Femur (tissue), 1 donor: ENCODE measurements at places on chromosomes 5 and 9.

DNA sequence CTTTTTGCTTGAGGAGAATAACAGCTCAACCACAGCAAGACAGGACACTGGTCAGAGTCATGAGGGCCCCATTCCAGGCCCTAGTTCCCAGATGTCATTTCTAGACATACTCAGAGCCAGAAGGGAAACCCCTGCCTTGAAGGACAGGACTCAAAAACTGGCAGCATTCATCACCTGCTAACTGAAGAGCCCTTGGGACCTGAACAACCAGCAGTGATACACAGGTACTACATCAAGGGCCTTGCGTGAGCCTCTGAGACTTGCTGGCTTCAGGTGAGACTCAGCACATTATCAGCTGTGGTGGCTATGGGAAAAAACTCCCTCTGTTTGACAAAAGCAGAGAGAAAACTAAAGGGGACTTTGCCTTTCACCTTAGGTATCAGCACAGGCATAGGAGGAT, 22.6 kb downstream of the TMEM267 start:
- DNase-seq = no peak

DNA sequence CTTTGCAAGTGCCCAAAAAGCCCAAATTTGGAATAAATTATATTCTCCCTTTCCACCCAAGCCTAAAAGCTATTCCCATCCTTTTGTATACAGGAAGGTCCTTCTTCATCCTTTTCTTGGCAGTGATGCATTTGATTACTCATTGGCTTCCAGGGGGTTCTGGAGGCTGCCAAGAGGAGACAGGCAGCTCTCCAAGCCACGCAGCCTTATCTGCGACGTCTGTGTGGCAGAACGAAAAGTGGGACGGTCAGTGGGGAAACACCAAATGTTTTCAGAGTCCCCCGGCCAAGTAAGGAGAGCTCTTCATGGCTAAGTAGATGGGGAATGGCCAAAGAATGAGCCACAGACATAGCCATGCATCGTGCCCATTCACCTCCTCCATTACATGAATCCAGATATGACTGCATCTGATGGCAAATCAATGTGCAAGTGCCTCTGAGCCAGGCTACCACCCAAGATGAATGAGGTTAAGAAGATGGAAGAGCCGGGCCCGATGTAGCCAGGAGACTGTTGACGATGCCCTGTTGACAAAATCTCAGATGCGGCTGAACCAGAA, 12.1 kb downstream of the ADAM19 start:
- no peak for DNase-seq

- DNase-seq = no peak
These were observed 16.1 kb downstream of the HNRNPH1 start for GRCh38 chr5:179607160-179607931.

- no peak for DNase-seq
These were observed 87.6 kb downstream of the ADAMTS6 start for GRCh38 chr5:65394087-65394486.

DNA sequence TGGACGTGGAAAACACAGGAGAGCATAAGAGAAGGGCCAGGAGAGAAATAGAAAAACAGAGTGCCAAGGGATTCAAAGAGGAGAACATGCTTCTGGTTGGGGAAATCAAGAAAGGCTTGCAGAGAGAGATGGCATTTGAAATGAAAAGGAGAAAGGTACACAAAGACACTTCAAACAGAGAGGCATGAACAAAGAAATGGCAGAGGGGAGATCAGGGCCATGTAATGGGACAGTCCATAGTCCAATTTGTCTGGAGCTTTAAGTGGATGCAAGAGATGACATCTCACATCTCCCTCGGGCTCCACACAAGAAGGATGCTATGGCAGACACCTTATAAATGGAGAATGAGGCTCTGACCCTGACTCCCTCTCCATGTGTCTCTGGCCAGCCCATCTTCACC, 331.1 kb downstream of the MLLT3 start:
- no peak for DNase-seq

DNA sequence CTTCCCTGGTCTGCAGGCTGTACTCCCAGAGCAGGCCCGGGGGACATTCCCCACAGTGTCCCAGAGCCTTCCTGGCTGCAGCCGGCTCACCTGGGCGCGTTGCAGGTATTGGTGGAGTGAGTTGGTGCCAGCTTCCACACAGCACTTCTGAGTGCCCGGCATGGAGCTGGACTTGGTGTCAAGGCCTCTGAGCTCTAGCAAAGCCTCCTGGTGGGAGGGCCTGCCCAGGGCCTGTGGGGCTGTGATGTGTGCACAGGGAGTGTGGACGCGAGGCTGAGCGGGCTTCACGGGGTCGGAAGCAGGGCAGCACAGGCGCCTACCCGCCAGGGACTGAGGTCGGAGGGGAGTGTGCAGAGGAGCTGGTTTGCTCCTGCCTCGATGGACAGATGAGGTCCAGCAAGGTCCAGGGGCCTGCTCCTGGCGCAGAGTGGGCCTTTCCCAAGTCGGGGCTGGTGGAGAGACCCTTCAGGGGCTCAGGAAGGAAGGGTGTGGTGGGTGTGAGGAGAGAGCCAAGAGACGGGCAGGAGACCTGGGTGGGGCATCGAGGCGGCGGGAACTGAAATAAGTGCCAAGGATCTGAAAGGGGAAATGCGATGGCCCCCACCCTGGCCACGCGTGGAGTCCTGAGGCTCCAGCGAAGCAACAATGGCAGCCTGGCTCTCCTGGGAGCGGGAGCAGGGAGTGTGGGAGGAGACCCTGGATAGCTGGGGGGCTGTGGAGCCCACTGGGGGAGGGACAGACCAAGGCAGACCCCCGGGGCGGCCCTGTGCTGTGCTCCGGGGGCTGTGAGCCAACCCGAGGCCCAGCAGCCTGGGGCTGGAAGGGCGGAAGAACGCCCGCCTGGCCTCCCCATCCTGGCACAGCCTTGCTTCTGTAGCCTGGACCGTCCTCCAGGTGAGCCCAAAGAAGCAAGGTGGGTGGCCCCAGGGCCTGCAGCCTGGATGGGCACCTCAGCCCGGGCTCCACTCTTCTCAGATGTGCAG, 78.4 kb downstream of the RXRA start:
- no peak for DNase-seq

DNA sequence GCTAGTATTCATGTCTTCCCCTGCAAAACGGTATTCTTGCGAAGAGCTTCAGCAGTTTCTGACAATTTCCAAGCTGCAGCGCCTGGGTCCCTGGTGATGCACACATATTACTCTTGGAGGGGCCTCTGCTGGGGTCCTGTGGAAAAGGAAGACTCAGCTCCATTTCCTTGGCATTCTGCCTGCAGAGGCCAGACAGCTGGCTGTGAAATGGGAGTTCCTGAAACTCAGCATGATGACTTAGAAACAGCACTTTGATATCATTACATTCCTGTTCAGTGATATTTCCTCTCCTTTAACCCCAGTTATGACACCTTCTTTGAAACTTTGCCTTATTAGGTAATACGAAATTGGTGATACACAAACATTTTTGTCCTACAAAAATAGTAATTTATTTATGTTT, 98.5 kb downstream of the APBA1 start:
- DNase-seq = peak; percentile 68

- no peak for DNase-seq
These were observed 33.3 kb upstream of the ABCA1 start for GRCh38 chr9:104961238-104961637.

DNA sequence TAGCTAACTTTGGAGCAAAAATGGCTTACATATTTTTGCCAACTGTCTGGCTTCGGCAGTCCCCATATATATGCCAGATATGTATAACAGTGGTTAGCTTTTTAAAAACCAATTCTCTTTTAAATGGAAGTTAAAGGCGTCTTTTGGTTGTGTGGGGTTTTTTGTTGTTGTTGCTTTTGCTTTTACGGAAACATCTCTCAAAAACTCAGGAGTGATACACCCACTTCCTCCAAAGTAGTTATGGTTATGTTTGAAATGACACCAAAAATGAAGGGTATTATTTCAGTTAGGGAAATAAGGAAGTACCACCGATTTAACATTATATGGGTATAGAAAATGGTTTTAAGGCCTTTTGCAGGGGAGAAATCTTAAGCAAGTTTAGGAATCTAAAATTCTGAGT, 2.3 kb downstream of the CNOT8 start:
- no peak for DNase-seq

DNA sequence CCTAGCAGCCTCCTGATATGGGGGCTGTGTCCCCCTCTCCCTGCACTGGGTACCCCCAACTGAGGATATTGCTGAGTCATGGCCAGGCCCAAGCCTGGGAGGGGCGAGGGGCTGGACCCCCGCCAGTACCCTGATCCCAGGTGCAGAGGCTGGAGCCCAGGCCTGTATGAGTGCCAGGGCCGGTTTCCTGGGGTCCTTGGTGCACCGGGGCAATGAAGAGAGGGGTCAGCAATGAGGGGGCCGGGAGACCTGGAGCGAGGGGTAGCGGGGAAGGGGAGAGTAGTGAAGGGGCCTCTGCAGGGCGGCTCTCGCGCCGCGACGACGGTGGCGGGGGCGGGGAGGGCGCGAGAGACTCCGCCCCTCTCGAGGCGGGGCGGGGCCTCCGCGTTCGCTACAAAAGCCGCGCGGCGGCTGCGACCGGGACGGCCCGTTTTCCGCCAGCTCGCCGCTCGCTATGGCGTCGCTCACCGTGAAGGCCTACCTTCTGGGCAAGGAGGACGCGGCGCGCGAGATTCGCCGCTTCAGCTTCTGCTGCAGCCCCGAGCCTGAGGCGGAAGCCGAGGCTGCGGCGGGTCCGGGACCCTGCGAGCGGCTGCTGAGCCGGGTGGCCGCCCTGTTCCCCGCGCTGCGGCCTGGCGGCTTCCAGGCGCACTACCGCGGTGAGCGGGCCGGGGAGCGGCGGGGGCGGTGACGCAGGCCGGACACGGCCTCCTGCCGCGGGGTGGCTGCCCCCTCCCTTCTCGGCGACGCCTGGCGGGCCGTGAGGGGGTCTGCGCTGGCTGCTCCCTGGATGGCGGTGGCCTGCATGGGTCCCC, at the start of gene SQSTM1:
Gene SQSTM1, plus strand, starts transcription at position 423 of the 815 bp plus-strand sequence. Its CDS starts 32 bp downstream, at position 455.
- peak; percentile 88 for DNase-seq

- DNase-seq = no peak
These were observed 57.5 kb upstream of the GNAQ start for GRCh38 chr9:78089111-78089510.

DNA sequence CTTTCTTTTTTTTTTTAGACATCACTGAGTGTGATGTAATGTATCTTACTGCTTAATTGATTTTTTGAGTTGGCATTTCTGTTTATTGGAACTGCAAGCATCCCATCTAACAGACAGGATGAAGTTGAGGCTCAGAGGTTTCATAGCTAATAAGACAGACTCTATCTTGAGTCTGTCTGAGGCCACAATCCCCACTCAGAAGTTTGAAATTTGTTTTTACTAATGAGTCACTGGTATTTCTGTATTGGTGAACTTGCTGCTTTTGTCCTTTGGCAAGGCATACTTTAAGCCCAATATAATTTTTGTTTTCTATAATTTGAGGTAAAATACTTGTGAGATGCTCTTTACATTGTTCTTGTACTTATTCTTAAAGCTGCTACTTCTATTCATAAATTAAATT, 491.2 kb downstream of the PSAT1 start:
- no peak for DNase-seq

GRCh38 chr9:135308821-135309762, 170.5 kb upstream of the PPP1R26 start:
- DNase-seq = no peak

- DNase-seq = no peak
These were observed 105.3 kb downstream of the KCNN2 start for GRCh38 chr5:114467171-114467570.

DNA sequence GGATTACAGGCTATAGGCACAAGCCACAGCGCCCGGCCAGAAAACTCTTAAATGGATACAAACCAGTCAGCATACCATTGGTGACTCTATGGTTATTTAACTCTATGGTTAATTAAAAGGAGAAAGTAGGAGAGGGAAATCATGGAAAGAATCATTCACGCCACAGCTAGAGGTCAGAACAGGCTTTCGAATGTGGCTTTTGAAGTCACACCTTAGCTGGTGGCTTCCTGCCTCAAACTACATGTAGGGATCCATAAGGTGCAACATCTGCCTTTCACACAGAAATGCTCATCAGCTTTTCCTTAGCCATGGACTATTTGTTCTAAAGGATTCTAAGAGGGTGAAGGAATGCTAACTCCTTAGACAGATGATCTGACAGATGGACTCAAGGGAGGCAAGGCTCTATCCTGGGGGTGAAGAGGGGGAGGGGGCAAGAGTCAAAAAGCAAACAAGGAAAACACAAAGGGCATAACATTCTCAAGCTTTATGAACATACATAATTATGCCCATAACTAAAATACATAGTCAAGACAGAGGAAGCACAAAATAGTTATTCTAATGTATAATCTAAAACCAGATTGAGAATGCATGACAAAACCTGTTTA, 130.9 kb downstream of the EFNA5 start:
- no peak for DNase-seq

GRCh38 chr5:131280417-131280816, 16.6 kb downstream of the CDC42SE2 start:
- no peak for DNase-seq

GRCh38 chr5:107652408-107652807, 18.3 kb downstream of the EFNA5 start:
- DNase-seq = no peak

DNA sequence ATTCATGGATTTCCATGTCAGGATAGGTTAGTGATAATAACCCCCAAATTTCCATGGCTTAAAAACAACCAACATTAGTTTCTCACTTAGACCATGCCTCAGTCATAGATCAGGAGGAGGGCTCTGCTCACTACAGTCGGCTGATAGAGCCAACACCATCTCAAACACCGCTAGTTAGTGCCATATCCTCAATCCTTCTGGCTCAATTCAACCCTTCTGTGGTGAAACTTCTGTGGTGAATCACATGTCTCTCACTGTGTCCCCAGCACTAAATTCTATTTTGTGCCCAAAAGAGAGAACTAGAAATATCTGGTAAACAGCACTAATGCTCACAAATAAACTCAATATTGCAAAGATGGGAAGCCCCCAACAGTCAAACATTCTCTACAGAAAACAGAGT, 21.1 kb downstream of the ECPAS start:
- DNase-seq = no peak

DNA sequence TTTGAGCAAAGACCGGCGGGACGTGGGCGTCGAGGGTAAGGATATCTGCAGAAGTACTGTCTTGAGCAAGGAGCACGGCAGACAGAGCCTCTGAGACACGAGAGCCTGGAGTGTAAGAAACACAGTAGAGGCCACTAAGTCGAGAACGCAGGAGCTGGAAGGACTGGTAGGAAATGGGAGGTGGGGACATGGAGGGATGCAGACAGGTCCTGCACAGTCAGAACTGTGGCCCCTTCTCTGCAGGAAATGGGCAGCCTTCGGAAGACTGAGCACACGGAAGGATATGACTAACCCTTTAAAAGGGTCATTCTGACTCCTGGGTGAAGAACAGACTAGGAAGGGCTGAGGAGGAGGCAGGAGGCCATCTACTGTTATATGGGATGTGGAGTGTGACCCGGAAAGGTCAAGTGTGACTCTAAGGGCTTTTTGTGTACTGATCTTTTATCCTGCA, 1.4 kb upstream of the CAMSAP1 start:
- peak; percentile 15 for DNase-seq

GRCh38 chr5:50766967-50767366, 100.5 kb downstream of the PARP8 start:
- DNase-seq = no peak

- DNase-seq = no peak
These were observed 26.4 kb downstream of the MARCHF3 start for GRCh38 chr5:127003798-127004495.
